Stimulated activated CD4-positive, alpha-beta T cell treated with anti-CD3 and anti-CD28 coated beads, Interleukin-1b, Interleukin-23, amount 100 ng/mL, for 1 hour (primary cell): ENCODE measurements at places on chromosomes 6 and 20.

- DNase-seq: no peak
Observed at GRCh38 chr6:4348462-4349112, 213.2 kb upstream of the ECI2 start.

- no peak for DNase-seq
Observed at GRCh38 chr6:158143700-158144099, 24.4 kb downstream of the SERAC1 start.

GRCh38 chr6:66435321-66435720 lies 728.3 kb upstream of the EYS start:
- no peak for DNase-seq

DNA sequence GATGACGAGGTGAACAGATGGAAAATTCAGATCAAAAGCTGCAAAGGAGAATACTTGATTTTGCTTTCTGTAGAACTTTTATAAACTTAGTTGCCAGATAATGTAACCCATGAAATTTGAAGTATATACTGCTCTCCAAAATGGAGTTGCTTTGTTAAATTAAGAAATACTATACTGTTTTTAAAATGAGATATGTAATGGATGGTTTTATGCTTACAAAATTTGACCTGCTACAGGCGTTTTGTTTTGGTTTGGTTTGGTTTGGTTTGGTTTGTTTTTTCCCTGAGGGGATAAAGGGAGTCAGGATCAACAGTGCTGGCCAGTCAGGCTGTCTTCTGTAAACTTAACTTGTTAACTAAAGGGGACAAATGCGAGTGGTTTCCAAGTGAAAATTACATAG lies 55.6 kb upstream of the KIF25 start:
- DNase-seq: no peak

DNA sequence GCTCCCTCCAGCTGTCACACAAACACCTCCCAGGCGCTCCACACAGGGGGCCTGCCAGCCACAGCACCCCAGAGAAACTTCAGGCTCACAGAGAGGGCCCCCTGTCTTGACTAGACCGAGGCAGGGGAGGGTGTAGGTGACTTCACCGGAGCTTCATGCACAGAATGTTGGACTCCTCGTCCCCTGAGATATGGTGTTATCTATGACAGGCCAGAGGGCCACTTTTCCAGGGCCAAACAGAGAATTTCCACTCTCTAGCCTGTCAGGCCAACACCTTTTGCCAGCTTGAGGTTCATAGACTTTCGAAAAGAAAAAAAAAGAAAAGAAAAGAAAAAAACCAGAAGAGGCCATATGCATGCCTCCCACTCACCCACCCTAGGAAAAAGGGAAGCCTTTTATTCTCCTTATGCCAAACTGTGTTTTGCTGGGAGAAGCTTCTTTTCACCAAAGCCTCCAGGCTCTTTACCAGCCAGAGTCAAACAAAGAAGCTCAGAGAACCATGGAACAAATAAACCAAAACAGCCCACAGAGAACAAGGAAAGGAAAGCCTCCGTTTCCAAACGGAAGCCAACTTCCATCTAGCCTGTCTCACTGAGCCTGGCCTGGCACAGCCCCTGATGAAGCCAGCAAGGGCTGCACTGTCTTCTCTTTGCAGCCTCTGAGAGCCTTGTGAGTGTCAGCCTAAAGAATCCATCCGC lies 313.2 kb upstream of the JARID2 start:
- no peak for DNase-seq

DNA sequence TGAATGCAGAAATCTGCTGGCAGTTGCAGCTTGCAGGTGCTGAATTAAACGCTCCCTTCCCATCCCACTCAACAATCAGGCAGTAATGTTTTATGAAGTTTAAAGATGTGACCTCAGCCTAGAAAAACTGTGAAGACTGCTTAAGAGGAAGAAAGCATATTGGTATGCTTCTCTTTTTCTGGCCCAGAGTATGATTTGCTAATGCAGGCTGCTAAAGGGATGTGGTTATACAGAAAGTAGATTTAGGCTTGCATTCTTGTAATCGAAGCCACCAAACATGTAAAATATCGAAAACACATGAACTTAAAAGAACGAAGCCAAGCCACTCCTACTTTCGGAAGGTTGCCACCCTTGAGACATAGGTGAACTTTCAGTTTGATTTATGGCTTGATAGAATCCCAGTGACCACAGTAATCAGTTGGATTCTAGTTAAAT lies 40.7 kb downstream of the MAP3K5 start:
- no peak for DNase-seq

- no peak for DNase-seq
Observed at GRCh38 chr6:74356391-74356790, 660.4 kb downstream of the CD109 start.
